ENCODE measurements at places on chromosomes 16 and 17.

DNA sequence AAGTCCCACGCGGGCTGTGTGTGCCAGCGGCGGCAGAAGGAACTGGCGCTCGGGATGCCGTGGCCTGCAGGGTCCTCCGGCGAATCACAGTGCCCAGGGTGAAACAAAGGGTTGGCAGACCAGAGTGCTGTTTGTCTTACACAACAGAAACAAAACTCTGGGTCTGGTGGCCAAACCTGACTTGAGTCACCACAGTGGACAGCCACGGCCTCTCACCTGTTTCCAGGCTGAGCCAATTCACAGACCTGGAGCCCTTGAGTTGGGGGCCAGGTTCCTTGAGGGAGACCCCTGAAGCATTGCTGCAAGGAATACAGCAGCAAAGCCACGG, 2.1 kb upstream of the CHMP6 start:
- no peak for DNase-seq

GRCh38 chr16:56936491-56936890, 4.5 kb downstream of the HERPUD1 start:
- DNase-seq = no peak

DNA sequence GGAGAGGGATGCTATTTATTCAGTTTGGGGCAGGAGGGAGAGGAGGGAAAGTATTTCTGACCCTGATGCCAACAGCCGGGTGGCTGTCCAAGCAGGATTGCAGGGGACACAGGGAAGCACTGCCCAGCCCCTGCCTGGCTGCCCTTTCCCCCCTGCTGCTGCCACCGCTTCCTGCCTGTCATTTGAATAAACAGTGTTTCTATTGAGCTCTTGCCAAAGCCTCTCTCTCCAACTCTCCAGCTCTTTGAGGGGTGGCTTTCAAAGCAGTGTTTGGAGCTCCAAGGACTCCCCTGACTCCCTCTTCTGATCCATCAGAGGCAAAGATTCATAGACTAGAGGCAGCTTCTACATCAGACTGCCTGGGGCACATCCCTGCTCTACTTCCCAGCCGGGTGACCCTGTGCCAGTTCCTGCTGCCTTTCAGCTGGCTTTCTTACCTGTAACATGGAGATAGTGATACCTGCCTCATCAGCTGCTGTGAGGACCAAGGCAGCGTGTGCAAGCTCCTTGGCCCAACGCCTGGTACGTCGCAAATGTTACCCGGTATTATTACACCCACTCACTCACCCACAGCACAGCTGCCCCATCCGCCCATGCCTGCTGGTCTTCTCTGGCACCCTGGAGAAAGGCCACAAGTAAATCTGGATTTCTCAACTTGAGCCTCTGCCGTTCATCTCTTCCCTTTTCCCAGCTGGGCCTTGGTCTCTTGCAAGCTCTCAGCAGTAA, 9.5 kb downstream of the PROCA1 start:
- DNase-seq = no peak

- DNase-seq = no peak
These were observed 490.5 kb upstream of the CDH5 start for GRCh38 chr16:65876056-65876408.

DNA sequence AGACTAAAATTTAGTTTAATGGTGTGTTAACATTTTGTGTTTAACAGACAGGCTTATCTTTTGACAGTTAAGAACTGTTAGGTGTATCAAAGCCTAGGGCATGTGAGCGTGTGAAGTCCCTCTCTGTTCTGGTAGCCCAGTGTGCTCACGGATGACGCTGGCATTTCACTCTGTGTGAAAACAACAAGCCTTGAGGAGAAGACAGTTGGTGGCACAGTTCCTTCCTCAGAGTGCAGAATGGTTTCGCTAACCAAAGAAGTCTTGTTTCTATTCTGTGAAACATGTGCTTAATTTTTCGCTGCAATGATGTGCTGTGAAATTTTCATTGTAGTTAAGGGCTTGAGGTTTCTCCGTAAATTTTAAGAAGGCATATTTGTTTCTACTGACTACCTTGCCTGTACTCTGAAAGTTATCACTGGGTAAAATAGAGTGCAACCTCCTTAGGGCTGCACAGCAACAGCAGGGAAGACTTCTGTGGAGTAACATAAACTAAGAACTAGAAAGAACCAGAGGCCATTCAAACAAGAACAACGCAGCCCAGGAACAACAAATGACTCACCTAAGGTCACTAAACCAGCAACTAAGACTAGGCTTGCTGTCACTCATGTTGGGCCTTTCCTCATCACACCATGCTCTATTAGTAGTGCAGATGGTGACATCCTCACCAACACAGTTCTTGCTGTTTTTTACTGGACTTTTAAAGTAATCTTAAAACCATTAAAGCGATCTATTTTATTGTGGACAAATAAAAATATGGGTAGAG, 33.4 kb downstream of the BRD7 start:
- peak; percentile 31 for DNase-seq

DNA sequence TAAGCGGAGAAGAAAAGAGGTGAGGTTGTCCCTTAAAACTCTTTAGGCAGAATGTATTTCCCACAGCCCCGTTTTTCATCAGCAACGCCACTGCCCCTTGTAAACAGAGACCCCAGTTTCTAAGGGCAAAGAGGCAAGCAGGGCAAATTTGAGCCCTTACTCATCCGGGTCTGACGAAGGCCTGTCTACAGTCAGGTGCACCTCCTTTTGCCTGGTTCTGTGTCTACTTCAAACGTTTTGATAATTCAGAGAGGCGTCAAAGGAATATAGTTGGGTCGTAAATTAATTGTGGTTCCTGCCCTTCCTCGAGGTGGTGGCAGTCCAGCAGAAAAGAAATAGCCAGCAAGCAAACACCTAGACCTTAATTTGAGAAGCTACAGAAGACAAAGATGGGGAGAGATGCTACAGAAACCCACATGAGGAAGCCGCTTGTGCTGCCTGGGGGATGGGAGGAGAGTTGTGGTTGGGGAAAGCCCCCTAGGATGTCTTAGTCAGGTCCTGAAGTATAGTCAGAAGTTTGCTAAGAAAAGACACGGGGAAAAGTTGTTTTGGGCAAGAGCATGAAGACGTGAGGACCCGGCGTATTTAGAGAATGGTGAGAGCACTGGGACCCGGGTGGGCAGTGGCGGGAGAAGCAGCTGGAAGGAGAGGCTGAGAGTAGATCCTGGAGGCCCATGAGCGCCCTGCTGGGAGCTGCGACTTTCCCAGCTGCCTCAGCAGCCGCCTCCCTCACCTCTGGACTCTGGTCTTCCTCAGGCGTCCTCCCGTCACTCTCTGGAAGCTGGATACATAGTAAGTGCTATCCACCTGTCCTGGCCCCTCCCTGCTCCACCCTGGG, 2.4 kb downstream of the FBRS start:
- peak; percentile 50 for DNase-seq

DNA sequence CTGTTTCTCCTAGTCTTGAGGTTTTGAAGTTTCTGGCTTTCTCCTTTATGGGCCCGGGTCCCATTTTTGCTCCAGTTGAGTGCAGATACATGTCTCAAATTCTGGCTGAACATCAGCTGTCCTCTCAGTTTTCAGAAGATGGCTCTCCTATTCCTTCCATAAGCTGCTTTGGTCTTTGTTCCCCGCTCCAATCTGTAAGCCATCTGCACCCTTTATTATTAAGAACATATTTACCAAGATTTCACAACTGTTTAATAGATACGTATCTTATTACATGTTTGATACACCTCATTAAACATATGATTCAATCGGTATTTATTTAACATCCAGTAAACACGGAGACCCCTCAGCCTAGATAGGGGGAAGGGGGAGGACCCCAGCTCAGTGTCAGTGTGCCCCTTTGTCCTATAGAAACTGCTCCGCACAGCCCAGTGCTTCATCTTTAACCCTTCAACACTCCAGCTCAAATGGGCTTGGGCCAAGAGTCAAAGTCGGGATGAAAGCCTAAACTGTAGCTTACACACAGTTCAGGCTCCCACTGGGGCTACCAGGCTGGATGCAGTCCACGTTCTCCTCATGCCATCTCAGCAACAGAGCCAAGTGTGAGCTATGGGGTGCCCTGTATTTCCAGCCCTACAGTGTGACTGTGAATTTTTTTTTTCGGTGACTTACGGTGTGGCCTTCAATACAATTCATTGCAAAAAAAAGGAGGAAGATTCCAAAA, 166.0 kb upstream of the ZFHX3 start:
- DNase-seq = no peak

- peak; percentile 61 for DNase-seq
These were observed 592 bp downstream of the ALDOA start for GRCh38 chr16:30065943-30066760.

DNA sequence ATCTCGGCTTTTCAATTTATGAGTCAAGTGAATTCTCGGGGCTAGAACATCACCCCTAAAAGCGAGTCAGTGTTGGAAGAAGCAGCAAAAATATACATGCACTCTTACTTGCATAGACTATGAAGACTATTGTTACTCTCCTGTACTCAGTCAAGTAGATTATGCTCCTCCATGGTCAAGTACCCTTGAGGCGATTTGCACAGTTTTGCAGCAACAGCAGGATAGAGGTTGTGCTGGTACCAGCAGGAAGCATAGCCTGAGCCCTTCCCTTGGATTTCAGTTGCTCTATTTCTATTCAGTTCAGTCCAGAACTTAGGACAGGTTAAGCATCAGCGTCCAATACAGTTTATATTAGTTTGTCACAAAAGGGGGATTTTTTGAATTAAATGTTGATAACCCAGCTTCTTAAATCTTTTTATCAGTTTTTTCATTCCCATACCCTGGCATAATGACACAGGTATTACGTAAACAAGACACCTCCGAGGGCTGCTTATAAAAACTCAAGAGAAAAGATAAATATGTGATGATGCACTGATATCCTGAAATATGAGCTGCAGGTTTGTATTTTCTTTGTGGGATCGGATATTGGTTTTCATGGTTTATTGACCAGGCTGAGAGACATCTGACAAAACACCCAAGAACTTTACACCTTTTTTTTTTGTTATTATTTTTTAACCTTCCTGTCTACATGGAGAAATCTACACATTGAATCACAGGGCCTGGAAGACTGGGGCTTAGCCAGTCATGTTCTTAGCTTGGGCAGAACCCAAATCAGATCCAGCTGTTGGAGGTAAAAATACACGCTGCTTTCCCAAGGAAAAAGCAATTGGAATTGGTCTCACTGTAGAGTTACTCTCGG, 144.1 kb downstream of the PITPNC1 start:
- DNase-seq = no peak

DNA sequence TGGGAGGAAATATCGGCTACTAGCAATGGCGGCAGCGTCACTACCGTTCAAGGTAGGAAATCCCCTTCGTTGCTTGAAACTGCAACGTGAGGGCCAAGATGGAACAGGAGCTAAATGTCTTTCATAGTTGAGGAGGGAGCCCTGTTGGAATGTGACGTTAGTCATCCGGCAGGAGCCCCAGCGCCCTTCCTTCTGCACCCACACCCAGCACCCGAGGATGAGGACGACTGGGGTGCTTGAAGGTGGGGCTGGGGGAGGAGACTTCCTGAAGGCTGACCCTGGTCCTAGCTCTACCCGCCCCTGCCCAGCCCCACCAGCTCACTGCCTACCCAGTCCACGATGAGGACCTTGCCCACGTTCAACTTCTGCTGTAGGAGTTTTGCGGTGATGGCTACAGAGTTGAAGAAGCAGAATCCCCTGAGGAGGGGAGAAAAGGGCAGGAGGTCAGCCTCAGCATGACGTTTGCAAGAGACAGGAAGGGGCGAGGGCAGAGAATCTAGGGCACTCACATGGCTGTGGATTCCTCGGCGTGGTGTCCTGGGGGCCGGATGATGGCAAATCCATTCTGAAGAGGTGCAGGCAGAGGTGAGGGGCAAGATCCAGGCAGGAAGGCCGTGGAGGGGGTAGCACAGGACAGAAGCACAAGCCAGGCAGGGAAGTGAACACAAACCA, 11.9 kb downstream of the G6PC3 start:
- DNase-seq = no peak

- no peak for DNase-seq
These were observed 45.1 kb downstream of the SF3B3 start for GRCh38 chr16:70568601-70569237.

- peak; percentile 48 for DNase-seq
These were observed 27.8 kb upstream of the GHDC start for GRCh38 chr17:42221886-42222745.

DNA sequence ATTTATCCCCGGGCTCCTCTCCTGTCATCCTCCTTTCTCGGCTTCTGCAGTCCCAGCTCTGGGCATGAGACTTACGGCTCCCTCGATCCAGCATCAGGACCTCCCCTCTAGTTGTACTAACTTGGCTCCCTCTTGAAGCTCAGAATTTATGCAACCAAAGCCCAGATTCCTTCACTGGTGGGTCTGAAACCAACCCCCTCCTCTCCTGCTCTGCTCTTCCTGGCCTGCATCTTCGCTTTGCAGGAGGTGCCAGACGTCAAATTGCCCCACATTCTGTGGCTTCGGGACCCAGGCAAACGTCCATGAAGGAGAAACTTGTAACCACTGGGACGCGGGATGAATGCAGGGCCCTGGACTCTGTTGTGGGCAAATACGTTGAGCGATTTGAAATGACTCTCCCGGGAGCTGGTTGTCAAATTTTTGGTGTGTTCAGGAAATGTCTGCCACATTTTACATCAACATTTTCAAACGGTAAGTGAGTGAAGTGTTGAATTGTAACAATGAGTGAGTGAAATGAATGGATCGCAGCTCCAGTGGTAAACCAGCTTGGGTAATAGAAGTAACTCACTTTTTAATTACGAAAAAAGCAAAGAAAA, 29.3 kb upstream of the ELAC2 start:
- no peak for DNase-seq

- no peak for DNase-seq
These were observed 66.0 kb downstream of the SNX20 start for GRCh38 chr16:50614955-50615724.

DNA sequence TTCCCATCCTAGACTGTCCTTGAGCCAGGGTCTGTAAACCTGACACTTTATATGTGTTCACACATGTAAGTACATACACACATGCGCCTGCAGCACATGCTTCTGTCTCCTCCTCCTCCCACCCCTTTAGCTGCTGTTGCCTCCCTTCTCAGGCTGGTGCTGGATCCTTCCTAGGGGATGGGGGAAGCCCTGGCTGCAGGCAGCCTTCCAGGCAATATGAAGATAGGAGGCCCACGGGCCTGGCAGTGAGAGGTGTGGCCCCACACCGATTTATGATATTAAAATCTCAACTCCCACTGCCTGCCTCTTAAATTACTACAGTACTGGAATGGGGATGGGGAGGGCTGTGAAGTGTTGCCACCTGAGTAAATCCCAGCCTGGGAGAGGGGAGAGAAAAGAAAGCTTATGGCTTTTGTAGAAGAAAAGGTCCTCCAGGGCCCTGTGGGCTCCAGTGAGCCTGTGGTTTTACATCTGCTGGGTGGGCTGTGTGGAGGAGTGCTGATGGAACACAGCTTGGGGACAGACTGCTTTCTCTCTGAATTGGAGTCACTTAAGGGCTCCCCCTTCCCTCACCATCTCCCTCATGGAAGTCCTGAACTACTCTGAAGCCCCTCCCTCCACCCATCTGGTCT, 990 bp upstream of the WNK4 start:
- DNase-seq = no peak

DNA sequence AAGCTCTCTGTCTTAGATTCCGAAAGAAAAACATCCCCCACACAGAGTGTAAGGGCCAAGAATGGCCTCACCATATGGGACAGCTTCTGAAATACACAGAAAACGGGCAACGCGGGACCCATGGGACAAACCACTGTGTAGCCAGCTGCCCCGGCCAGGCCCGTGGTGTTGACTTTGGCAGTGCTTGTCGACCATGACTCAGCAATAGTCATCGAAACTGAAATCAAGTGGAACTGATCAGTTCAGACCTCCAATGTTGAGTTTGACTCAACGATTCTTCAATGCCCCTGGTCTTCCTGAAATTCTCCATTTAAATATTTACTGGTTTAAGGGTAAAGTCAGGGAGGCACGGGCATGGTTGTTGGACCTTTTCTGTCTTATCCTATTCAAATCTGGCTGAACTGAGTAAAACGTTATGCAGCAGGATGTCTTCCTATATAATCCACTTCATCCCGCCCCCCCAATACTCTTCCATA, 27.5 kb downstream of the ZFHX3 start:
- peak; percentile 96 for DNase-seq

GRCh38 chr16:8182761-8183160, 407.6 kb downstream of the TMEM114 start:
- DNase-seq = no peak

Measured in brain microvascular endothelial cell (primary cell).